ENCODE measurements at places on chromosomes 5 and 9.

DNA sequence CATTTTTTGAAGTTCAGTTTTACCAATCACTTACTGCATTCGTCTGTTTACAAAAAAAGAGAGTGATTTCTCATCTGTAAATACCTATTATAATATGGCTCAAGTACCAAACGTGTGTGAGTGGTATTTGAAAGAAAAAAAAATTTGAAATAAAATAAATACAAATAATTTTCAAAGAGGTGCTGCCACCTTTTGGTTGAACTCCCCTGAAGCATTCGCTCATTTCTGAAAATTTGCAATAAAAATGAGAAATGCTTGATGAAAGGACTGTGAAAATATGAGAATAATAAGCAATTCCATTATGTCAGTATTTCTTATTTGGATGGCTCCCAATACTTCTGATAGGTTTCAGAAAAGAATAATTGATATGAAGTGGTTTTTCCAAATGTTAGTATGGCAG, 409.9 kb downstream of the CTNND2 start:
- peaks cover 1% of the 10 kb centered on the region for H3K27me3 ChIP-seq
- H3K27ac ChIP-seq = no peak overlapping the region
- no peaks in the 10 kb centered on the region for H3K4me1 ChIP-seq
- no peak overlapping the region for H3K4me3 ChIP-seq
- H3K36me3 ChIP-seq = no peaks in the 10 kb centered on the region

DNA sequence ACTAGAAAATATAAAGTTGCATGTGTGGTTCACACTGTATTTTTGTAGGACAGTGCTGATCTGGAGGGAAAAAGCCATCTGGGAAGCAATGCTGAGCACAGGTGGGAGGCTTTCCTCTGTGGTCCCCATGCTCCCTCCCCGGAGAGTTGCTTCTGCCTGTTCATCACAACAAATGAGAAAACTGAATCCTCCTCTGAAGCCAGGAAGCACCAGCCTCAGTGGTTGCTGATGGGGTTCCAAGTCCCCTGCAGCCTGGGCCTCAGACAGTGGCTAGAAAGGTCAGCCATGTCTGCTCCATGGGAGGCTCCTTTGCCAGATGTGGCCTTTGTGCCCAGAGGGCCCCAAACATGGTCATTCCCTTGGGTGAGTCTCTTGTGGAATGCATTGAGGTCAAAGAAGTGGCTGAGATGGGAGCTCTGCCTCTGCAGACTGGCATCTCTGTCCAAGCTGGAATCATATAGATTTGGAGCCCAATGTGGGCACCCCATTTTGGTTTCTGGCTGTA, 77.6 kb downstream of the C5orf15 start:
- no peak overlapping the region for H3K4me3 ChIP-seq
- DNase-seq = no peak
- no peaks in the 10 kb centered on the region for H3K36me3 ChIP-seq
- no peak overlapping the region for H3K27ac ChIP-seq

DNA sequence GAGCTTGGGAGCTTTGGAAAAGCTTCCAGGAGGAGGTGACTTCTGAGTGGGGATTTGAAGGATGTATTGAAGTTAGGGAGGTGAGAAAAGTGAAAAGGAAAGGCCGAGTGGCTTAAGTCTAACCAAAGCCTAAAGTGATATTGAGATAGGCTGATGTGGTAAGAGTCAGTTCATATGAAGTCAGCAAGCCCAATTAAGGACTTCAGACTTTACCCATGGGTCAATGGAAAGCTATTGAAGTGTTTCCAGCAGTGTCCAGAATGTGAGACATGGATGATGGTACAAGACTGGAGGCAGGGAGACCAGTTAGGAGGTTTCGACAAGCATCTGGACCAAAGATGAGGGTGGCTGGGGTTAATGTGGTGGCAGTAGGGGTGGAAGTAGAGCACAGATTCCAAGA, 134.3 kb upstream of the WWC1 start:
- no peaks in the 10 kb centered on the region for H3K36me3 ChIP-seq
- H3K27me3 ChIP-seq = peaks cover 20% of the 10 kb centered on the region
- no peak overlapping the region for H3K27ac ChIP-seq

DNA sequence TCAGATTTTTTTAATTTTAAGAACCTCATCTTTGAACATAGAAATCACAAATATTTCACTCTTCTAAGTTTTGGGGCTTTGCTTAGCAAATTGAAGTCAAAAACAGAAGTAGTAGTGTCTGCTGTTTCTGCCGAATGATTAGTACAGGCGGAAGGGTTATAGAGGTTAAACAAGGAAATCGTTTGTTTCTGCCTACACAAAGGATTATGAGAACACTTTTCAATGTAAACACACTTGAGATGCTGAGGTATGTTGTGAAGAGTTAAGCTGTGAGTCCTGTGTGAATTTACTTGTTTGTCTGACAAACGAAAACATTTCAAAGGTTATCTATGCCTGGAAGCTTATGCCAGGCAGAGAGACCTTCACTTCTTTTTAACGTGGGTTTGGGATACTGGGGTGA, 224.8 kb downstream of the CETN3 start:
- no peak overlapping the region for H3K27ac ChIP-seq
- no peaks in the 10 kb centered on the region for H3K4me1 ChIP-seq
- DNase-seq = no peak
- peaks cover 4% of the 10 kb centered on the region for H3K36me3 ChIP-seq

GRCh38 chr5:116144103-116144502, 59.3 kb downstream of the COMMD10 start:
- H3K27me3 ChIP-seq = no peaks in the 10 kb centered on the region
- no peaks in the 10 kb centered on the region for H3K4me1 ChIP-seq
- H3K4me3 ChIP-seq = no peak overlapping the region
- H3K27ac ChIP-seq = no peak overlapping the region

DNA sequence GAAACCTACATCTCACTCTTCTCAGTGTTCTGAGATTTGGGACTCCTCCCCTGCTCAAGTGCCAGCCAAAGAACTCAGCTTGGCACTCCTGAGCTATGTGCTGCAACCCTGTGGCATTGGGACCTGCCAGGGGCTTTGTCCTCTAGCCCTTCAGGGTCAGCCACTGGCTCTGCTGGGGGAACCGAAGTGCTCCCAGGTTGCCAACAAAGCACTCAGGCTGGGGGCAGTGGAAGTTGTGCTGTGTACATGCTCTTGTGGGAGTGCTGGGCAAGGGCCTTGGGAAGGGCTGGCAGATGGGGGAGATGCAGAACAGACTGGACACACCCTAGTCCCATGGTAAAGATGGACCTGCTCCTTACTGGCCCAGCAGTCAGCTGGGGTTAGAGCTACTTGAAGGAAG, 498.6 kb downstream of the CAAP1 start:
- H3K27me3 ChIP-seq = no peaks in the 10 kb centered on the region
- H3K36me3 ChIP-seq = peaks cover 9% of the 10 kb centered on the region
- DNase-seq = no peak
- H3K4me3 ChIP-seq = no peak overlapping the region
- no peaks in the 10 kb centered on the region for H3K4me1 ChIP-seq
- H3K27ac ChIP-seq = no peak overlapping the region

GRCh38 chr5:72523960-72524582, 16.9 kb upstream of the ZNF366 start:
- peaks cover 4% of the 10 kb centered on the region for H3K27me3 ChIP-seq
- H3K27ac ChIP-seq = no peak overlapping the region
- no peaks in the 10 kb centered on the region for H3K36me3 ChIP-seq
- no peak overlapping the region for H3K4me3 ChIP-seq

GRCh38 chr9:117492476-117492875, 77.6 kb upstream of the ASTN2 start:
- H3K27ac ChIP-seq = no peak overlapping the region
- no peaks in the 10 kb centered on the region for H3K36me3 ChIP-seq
